Fibroblast of gingiva (primary cell): ENCODE measurements at places on chromosomes 16 and 17.
A peak's percentile ranks its signal among the peaks of the same experiment; 100 is the strongest.

GRCh38 chr16:6482696-6483468 is 849.8 kb upstream of the RBFOX1 start:
- no peak for DNase-seq

DNA sequence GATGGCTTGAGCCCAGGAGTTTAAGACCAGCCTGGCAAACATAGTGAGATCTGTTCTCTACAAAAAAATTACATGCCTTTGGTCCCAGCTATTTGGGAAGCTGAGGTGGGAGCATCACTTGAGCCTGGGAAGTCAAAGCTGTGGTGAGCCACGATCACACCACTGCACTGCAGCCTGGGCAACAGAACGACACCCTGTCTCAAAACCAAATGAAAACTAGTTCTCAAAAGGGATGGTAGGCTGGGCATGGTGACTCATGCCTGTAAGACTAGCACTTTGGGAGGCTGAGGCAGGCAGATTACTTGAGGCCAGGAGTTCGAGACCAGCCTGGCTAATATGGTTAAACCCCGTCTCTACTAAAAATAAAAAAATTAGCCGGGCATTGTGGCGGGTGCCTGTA is 31.1 kb downstream of the PPM1D start:
- no peak for DNase-seq

DNA sequence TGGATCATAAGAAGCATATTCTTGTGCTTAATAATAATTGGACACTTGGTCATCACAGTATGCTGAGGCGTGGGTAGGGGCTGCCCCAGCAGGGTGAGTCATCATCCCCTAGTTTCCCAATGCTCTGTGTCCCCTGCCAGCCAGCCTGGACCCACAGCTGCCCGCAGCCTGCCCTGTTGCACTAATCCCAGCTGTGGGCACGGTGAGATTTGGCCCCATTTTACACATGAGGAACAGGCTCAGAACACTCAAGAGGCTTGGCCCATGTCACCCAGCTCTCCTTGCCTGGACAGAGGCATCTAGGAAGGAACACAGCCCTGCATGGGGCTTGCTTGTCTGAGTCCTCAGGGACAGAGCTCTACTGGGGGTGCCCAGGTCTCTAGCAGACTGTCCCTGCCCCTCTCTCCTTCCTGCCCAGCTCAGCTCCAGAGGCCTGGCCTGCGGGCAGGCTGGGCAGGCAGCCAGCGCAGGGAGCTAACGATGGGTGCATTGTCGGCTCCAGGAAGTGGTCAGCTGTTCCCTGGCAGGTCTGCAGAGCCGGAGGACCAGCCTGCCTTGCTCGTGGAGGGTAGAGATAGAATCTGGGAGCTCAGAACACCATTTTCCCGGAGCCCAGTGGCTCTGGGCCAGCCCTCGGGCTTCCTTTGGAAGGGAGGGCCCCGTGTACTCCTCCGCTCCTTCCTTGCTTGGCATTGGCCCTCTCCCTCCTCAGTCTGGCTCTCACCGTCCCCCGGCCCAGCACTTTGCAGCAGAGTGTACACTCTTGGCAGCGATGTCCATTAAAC is 189.4 kb downstream of the RAB11FIP4 start:
- DNase-seq: peak; percentile 97

- DNase-seq: no peak
These were observed 1.8 kb upstream of the HELZ start for GRCh38 chr17:67246653-67247415.

GRCh38 chr17:2186937-2187336 is 116.6 kb downstream of the SMG6 start:
- no peak for DNase-seq

GRCh38 chr17:36578671-36579070 is 13.0 kb upstream of the DHRS11 start:
- peak; percentile 14 for DNase-seq

GRCh38 chr16:2663553-2664546 is 18.5 kb upstream of the KCTD5 start:
- no peak for DNase-seq

GRCh38 chr16:9441012-9441411 is 349.6 kb downstream of the HAPSTR1 start:
- DNase-seq: no peak

GRCh38 chr17:4444782-4445473 is 11.2 kb downstream of the SPNS3 start:
- DNase-seq: no peak

- no peak for DNase-seq
These were observed 204.1 kb upstream of the SALL1 start for GRCh38 chr16:51355195-51355594.

DNA sequence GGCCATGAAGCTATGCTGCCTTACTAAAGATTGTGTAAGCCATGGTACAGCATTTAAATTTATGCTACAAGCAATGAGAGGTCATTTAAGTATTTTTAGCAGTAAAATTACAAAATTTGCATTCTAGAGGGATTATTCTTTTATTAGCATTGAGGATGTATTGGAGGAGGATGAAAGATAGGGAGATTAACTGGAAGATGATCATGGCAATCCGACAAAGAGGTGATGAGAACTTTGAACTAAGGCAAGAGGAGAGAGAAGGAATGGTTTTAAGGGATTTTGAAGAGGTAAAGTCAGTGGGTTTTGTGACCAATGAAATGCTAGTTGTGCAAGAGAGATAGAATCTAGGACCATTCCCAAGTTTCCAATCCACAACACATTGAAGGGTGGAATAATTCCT is 129.9 kb downstream of the SNX11 start:
- no peak for DNase-seq

DNA sequence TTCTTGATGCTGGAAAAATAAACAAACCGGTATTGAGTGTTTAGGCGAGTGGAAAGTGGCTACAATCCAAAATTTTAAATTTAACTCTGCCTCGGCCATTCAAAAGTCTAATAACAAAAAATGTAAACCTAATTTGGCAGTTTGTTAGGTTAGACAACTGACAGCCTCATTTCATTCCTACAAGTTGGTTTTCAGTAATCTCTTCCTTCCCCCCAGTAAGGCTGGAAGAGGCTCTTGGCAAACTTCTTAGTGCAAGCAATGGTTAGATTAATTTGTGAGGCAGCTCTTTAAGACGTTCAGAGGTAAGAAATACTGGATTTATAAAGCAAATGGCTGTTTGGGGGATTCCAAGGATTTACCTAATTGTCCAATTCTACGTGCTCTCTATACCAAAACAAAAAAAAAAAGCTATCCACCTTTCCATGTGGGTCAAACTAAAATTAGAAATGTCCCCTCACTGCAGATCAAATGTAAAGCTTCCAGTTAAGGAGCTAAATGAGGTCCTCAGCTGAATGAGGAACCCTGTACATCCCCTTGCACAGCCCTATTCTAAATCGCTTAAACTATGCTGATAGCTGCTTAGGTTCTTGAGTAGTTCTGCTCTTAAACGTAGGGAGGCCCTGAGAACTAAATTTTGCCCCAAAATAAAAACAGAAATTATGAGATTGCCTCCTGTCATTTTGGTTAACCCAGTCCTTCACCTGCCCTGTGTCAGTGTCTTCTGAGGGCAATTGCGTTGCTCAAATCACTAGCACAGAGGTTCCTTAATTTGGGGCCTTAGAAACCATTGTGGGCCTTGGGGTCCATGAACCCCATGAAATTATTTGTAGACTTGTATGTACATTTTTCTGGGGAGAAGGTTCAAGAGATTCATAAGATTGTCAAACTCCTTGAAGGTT is 2.9 kb downstream of the HEXIM1 start:
- no peak for DNase-seq

DNA sequence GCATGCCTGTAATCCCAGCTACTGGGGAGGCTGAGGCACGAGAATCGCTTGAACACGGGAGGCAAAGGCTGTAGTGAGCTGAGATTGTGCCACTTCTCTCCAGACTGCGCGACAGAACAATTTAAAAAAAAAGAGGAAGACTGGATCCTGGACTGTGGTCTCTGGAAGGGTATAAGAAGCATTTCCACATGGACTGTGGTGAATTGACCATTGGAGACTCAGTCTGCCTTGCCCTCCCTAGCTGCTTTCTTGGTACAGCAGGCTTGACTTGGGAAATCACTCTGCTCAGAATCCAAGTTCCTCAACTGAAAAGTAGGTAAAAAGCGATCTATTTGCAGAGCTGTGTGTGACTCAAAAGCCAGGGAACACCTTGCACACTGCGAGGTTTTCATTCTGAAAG is 1.0 kb upstream of the MGRN1 start:
- DNase-seq: no peak

DNA sequence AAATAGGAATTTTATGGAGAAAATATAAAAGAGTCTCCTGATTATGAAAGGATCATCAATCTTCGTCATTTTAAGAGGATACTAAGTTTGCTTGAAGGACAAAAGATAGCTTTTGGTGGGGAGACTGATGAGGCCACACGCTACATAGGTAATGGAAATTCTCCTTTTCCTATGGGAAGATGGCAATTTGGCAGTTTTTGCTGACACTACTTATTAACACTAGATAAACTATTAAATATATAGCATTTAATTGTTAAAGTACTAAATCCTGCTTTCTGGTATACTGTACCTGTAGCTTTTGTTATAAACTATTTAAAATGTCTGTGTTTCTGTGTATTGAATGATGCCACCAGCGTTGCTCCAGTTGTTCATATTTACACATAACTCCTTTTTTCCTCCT is 12.6 kb downstream of the ALDH3A2 start:
- no peak for DNase-seq

GRCh38 chr16:29864205-29864604 is 1.2 kb upstream of the CDIPT start:
- no peak for DNase-seq

- no peak for DNase-seq
These were observed 567 bp downstream of the HSD17B1 start for GRCh38 chr17:42553161-42553818.

- no peak for DNase-seq
These were observed 11.6 kb downstream of the GLIS2 start for GRCh38 chr16:4327386-4328045.

GRCh38 chr17:3957735-3958599 is 6.3 kb downstream of the ATP2A3 start:
- DNase-seq: no peak

DNA sequence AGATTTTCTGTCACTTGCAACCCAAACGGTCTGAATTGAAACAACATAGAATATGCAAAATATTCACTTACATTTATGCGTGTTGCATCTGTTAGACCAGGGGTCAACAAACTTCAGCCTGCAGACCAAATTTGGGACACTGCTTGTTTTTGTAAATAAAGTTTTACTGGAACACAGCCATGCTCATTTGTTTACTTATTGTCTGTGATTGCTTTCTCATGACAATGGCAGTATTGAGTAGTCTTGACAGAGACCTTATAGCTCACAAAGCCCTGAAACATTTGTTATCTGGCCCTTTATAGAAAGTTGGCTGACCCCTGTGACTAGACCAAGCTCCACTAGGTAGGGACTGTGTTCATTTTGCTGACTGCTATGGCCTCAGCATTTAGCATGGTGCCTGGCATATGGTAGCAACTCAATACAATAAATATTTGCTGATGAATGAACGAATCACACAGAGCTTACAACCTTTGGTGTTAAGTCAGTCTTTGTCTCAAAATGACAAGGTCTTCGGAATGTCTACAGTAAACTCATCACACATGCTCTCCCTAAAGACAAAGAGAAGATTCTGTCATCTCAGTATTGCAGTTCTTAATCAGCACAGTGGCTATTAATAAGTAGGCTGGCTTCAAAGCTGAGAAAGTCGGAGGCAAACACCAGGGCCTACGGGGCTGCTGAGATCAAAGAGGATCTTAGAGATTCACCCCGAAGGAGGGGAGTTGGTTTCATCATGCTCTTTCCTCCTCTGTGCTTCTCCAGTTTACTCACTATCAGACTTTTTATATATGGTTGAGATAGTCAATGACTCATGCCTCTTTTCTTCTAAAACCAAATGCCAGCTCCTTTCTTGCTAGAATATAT is 95.2 kb upstream of the AXIN2 start:
- DNase-seq: no peak

DNA sequence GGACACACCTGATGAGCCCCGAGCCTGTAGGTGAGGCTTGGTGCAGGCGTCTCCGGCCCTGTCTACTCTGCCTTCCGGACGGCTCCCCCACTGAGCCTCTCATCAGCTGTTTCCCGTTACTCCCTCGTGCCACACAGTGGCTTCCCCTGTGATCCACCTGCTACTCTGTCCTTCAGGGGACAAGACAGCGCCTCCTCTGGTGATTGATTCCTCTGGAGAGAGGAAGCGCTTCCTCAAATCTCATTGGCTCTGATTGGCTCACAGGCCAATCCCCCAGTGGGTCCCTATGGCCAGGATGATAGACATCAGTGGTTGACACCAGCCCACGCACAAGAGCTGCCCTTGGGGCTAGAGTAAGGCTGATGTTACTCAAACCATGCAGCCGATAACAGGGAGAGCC is 24.0 kb downstream of the RNF213 start:
- no peak for DNase-seq

DNA sequence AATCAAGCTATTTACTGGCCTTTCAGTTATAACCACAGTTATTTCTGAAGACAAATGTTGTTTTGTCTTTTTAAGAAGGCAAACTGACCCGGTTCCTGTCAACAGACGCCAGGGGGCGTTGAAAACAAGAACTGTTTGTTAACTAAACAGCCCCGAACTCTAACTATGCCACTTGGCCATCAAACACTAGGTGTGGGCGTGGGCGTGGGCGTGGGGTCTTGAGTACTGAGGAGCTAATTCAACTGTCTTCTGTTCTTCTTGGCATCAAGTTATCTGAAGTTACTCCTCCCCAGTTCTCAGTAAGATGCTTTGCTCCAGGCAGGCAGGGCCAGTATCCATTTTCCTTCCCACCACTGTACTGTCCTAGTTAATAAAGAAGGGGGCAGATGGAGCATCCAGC is 63.3 kb upstream of the MTMR4 start:
- DNase-seq: peak; percentile 46

GRCh38 chr16:24935336-24935735 is 79.8 kb downstream of the ARHGAP17 start:
- no peak for DNase-seq

DNA sequence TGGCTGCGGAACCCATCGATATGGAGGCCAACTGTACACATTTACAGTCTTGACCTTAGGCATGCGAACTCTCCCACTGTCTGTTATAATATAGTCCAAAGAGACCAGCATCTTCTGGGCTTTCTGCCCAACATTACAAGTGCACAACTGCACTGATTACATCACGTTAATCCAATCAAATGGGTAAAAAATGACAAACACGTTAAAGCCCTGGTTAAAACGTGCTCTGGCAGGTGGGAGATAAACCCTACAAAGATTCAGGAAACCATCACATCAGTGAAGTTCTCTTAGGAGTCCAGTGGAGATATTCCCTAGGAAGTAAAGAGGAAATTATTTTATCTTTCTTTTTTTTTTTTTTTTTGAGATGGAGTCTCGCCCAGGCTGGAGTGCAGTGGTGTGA is 23.7 kb upstream of the XYLT2 start:
- no peak for DNase-seq

GRCh38 chr16:88909431-88910210 is 43.2 kb upstream of the PABPN1L start:
- DNase-seq: no peak

- DNase-seq: no peak
These were observed 85.2 kb downstream of the SDR42E1 start for GRCh38 chr16:81926036-81926435.

GRCh38 chr16:1713933-1714332 is 7.9 kb downstream of the MAPK8IP3 start:
- no peak for DNase-seq

- DNase-seq: no peak
These were observed 60.9 kb downstream of the RPTOR start for GRCh38 chr17:80605326-80606066.
